ENCODE measurements at places on chromosomes 5 and 9.

GRCh38 chr9:73199448-73199847 is 47.8 kb downstream of the ANXA1 start:
- DNase-seq, result no peak

GRCh38 chr5:151475388-151475787 is 28.0 kb downstream of the SLC36A1 start:
- no peak for DNase-seq

GRCh38 chr5:57600321-57600720 is 117.7 kb upstream of the ACTBL2 start:
- no peak for DNase-seq

GRCh38 chr5:135375040-135375793 is 23.8 kb downstream of the MACROH2A1 start:
- no peak for DNase-seq

- no peak for DNase-seq
Measured at GRCh38 chr5:178143246-178143645, 10.4 kb downstream of the NHP2 start.
